ENCODE measurements at places on chromosomes 2 and 18. TPM values are rescaled to one million over a fixed set of nuclear protein-coding genes. Genes with fewer than 3 reads are reported as not detected.
A peak's percentile ranks its signal among the peaks of the same experiment; 100 is the strongest.

The STON1 gene
- 3.3 TPM for total RNA-seq

The RBM44 gene
- 0.06 TPM for total RNA-seq

The MC2R gene
- total RNA-seq: not detected

The CDKL4 gene
- 0.63 TPM for total RNA-seq

The STAT4 gene
- 0.48 TPM for total RNA-seq

The CFAP53 gene
- 4.3 TPM for total RNA-seq

The GALR1 gene
- total RNA-seq: not detected

The FEZ2 gene
- 60.4 TPM for total RNA-seq

The KCNK3 gene
- total RNA-seq: 0.03 TPM

DNA sequence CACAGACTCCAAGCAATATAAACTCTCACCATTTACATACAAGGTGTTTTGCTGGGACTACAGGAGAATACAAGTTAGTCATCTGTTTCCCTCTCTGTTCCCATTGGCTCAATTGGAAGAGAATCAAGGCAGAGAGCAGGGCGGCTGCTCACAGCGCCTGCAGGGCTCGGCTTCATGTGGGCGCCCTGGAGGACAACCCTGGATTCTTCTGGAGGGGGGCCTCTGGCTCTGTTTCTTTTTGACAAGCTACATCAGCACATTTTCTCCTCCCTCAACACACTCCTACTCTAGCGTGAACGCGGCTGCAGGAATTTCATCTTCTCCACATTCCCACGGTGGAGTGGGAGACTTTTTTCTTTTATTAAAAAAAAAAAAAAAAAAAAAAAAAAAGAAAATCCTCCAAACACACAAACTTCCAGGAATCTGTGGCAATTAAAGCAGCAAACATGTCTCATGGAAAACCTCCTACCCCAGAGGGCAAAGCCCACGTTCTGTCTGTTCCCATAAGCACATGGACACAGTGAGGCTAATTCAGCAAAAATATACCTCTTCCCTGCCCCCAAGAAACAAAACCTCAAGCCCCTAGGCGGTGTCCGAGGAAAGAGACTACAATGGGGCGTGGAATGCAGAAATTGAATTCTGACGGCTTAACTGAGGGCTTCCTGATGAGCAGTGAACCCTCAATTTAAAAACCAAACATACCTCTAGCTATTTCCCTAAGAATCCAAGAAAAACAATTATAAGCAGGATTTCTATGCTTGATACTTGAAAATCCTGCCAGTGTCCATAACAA, 50.6 kb downstream of the PARD6G start:
- peak; percentile 39 for DNase-seq

DNA sequence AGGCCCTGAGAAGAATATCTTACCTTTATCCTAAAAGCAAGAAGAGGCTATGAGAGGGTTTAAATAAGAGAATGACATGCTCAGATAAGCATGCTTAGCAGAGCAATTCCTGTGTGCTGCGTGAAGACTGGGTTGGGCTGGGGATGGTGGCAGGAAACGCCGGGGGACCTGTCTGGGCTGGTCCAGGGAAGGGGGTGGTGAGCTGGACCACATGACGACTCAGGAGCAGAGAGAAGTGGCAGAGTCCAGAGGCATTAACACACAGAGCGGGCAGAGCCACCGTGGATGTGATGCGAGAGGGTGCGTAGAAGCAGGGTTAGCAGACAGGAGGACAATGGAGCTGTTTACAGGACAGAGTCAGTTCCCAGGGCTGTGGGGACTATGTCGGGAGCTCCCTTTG, 84.5 kb downstream of the ZBTB7C start:
- no peak for DNase-seq

- peak; percentile 80 for DNase-seq
Measured at GRCh38 chr18:5527603-5528002, 16.2 kb downstream of the EPB41L3 start.

GRCh38 chr18:22005191-22005841, 164.1 kb upstream of the GATA6 start:
- no peak for DNase-seq

GRCh38 chr2:10772201-10772867, 40.3 kb downstream of the PDIA6 start:
- no peak for DNase-seq

- no peak for DNase-seq
Measured at GRCh38 chr2:96768083-96768561, 7.4 kb downstream of the CNNM4 start.

- DNase-seq: no peak
Measured at GRCh38 chr18:33074125-33074524, 301.3 kb upstream of the KLHL14 start.

DNA sequence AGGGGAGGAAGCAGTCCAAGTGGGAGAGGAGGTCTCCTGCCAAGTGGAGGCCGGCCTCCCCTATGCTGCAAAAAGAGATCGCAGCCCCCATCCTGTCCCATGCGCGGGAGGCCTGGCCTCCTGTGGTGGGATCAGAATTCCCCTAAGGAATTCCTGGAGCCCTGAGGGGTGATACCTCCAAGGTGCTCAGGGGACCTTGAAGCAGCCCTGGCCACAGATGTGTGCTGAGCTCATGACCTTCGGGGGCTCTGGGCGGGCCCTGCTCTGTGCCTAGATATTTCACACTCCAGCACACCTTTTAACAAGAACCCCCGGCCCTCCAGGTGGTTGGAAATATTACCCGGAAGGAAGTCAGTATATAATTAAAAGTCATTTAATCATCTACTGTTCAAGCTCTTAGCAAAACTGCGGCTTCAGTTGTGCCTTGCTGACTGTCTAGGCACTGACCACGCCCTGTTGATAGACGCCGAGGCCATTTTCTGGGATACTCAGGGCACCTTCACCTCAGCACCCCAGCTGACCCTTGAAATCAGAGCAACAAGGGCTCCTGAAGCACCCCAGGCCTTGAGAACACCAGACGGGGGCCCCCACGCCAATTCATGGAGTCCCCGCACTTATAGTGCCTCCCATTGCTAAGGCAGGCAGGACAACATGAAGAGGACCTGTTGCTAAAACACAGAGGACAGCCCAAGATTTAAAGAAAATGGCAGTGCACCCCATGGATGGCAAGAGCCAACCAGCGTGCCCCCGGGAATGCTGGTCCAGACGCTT, 119.1 kb downstream of the NDUFA10 start:
- no peak for DNase-seq

DNA sequence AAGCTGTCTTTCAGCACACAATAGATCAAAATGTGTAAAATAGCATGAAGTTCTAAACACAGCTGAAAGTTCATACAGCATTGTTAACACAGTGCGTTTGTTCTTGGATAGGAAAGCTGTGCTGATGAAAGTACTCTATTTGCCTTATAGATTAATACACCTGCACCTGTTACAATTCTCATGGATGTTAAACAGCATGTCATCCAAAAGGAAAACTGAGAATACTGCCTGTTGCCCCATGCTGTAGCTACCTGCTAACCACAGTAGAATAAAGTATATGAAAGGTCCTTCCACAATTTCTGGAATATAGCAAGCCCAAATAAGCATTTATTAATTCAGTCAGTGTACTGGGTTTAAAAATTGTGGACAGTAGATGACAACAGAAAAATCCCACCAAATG, 166.7 kb upstream of the DTNA start:
- DNase-seq: no peak

- no peak for DNase-seq
Measured at GRCh38 chr18:55047546-55047945, 88.3 kb upstream of the CCDC68 start.

GRCh38 chr2:160063271-160063670, 856 bp upstream of the PLA2R1 start:
- DNase-seq: no peak

- DNase-seq: peak; percentile 2
Measured at GRCh38 chr2:150204451-150204850, 283.0 kb downstream of the RND3 start.

DNA sequence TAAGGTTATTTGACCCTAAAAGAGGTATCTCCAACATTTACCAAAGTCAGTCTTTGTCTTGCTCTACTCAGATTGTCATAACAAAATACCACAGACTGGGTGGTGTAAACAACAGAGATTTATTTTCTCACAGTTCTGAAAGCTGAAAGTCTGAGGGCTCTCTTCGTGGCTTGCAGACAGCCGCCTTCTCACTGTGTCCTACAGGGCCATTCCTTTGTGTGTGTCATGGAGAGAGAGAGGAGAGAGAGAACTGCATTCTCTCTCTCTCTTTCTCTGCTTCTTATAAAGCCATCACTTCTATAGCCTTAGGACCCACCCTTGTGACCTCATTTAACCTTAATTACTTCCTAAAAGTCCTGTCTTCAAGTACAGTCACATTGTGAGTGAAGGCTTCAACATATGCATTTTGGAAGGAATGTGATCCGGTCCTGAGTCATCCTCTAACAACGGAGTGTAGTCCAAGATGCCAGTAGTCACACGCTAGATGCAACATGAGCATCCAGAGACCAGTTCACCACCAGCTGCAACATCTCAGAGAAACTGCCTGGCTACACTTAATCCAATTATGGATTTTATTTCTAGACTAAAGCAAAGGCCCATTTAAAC, 130.2 kb downstream of the CD226 start:
- peak; percentile 19 for DNase-seq

GRCh38 chr18:50447102-50447741, 72.4 kb downstream of the SKA1 start:
- no peak for DNase-seq

DNA sequence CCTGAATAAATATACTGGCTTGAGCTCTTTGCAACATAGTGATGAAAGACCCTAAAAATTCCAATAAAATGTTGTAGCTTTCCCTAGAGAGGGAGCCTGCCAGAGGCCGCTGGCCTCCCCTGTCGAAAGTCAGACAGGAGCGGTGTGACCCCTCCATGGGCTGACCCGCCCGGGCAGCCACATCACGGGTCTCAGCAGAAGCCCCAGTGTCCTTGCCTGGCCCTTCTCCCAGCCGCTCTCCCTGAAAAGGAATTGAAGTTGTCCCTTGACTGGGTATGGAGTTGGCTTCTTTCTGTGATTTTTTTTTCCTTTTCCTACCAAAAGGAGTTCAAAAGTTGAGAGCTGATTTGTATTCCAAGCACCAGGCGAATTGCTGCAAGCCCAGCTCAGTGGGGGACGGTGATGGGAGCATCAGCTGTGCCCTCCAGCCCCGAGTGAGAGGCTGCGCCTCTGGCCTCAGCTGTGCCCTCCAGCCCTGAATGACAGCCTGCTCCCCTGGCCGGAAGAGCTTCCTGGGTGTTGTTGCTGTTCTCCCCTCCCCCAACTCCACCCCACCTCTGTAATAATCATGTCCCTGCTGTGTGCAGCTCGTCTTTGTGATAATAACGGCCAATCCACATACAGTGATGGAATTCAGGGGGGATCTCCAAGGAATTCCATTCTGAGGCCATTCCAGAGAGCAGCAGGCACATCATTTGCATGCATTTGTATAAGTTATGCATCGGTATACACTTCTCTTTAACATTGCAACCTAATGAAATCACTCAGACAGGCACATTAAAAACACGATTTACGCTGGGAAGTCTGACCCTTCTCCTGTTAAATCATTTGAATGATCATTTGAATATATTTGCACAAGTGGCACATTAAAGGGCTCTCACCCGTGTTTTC, 501.0 kb downstream of the EIPR1 start:
- no peak for DNase-seq

DNA sequence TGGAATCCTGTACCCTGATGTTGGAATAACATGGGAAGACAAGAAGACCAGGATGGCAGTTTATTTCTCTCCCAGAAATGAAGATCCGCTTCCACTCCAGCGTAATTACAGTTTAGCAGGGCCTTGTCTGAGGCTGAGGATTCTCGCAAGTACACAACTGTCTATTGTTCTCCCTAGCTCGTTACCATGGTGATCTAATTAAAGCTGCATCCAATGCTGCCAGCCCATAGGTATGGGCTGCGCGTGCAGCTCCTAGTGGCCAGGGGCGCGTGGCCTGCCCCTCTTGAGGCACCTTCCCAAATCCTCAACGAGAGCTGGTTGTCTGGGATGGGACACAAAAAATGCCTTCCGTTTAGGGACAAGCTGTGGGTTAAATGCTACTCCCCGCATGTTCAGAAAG, 344.9 kb downstream of the CYRIA start:
- DNase-seq: no peak

DNA sequence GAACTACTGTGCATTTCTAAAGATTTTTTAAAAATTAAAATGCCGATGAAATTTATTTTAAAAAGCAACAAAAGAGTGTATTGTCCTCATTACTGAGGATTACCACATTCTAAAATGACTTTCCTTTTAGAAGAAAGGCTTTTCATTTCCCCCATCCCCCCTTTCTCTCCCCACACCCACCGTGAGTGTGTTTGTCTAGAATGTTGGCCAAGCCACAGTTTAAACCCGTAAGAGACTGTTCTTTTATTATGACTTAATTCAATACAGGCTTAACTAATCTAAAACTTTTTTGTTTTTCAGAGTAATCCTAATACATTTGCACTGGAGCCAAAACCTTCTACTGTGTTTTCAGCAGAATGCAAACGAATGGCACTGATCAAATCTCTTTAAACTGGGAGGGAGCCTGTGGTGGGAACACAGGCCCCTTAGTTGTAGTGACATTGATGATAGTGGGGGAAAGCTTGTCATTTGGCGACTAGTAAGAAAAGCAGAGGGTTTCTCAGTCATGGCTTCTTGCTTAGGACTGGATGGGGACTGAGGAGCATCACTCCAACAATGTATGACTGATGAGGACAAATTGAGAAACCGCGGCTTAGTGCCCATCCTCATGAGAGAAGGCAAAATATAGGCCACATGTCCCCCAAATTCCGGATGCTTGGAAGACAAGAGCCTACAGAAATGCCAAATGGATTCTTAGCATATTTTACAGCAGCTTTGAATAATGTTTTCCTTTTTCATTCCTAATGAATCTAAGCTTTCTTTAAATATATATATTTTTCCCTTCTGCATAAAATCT, 154.0 kb upstream of the SMIM21 start:
- no peak for DNase-seq
